Midbrain (tissue), 1 donor: ENCODE measurements at places on chromosomes 5 and 9.

- DNase-seq, result no peak
These were observed 384.2 kb downstream of the EFNA5 start for GRCh38 chr5:107286447-107287098.

GRCh38 chr9:84187090-84187489 lies 153.5 kb downstream of the SLC28A3 start:
- no peak for DNase-seq

DNA sequence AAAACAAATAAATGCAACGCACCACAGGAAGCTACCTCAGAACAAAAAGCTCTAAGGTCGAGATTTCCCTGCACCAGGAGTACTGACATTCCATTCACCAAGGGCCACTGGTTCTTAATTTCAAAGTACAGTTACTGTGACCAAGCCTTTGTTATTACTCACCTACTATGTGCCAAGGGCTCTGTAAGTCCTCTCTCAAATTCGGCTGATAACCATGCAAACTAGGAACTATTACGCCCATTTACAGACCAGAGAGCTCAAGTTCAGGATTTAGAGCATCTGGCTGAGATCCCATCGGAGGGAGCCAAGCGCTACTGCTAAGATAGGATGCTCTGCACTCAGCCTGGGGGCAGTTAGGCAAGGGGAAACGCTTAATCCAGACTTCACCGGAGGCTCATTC lies 5.6 kb downstream of the MYO10 start:
- no peak for DNase-seq

DNA sequence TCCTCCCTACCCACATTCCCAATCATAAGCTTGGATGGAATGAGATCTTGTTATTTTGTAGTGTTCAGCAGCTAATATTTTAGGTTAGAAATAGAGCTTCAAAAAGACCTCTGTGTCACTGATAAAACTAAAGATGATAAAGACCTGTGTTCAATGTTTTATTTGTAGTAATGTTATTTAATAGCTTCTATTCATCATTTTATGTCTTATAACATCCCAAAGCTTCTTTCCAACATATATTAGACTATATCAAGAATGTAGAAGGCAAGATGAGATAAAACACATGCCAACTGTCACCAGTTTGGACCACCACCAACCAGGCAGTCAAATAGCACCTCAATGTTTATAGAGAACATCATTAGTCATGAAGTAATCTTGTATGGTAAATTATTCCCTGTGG lies 409.5 kb upstream of the ITGA1 start:
- DNase-seq, result no peak

GRCh38 chr5:152811988-152812387 lies 406.9 kb upstream of the NMUR2 start:
- no peak for DNase-seq

- DNase-seq, result peak; percentile 53
These were observed 1.3 kb downstream of the PPP2R2B start for GRCh38 chr5:146877178-146877681.

GRCh38 chr9:87668222-87668621 lies 57.7 kb upstream of the CTSL start:
- no peak for DNase-seq

DNA sequence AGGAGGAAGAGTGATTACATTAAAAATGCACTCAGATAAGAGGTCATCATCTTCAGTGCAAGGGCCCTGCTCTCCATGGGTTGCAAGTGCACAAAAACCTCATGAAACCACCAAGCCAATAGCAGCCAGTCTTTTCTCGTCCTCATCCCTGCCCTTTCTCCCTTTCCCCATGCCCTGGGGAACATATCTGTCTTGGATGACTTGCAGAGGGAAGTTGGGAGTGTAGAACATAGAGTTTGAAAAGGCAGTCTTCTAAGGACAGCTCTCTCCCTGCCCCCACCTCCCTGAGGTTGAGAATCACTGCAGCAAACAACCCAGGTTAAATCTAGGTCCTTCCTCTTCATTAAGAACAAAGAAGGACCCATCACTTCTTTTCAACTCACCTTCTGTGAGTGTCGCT lies 22.0 kb downstream of the DDX31 start:
- no peak for DNase-seq

DNA sequence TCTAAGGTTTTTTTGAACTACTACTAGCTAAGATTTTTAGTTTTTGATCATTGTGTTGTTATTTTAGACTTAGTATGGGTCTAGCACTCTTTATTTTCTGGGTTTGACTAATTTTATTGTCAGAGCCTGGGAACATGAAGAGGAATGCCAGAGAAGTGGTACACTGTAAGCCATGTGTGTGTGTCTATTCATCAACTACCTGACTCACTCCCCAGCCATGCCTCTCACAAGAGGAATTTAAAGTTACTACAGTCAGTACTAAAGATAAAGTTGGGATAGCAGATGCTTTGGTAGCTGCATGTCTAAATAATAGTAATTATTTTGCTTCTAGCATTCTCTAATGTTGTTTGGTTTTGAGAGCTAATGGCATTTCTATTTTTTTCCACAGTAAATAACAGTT lies 264.8 kb downstream of the CSNK1G3 start:
- DNase-seq, result no peak

DNA sequence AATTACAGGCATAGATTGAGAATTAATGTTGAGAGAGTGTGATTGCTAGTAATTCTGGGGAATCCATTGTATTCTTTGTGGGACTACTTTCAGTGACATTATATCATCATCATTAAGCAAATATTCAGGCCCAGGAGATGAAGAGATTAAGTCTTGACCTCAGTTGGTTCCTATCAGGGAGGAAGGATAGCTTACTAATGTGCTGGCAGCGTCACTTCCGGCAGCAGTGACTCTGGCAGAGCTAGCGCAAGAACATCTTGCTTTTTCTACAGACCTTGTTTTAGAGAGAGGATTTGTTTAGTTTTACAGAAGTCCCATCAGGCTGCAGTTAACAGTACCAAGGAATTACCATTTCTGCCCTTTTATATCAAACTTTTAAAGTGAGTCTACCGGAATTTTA lies 20.3 kb downstream of the OSTF1 start:
- no peak for DNase-seq

- DNase-seq, result no peak
These were observed 25.2 kb downstream of the CYFIP2 start for GRCh38 chr5:157290981-157291711.

DNA sequence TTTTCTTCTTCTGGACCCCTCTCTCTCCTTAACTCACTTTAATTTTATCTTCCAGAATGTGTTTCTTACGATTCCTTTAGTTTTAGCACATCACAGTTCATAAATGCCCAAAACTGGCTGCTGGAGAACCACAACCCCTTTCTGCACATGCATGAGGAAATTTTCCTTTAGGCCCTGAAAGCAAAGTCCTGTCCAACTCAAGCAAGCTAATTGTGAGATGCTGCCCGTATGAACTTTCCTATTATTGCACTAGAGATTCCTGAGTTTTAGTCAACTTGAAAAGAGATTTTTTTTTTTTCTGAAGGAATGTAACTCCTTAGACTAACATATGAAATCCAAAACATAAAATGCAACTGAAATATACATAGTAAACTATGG lies 52.1 kb upstream of the DAB2 start:
- no peak for DNase-seq

DNA sequence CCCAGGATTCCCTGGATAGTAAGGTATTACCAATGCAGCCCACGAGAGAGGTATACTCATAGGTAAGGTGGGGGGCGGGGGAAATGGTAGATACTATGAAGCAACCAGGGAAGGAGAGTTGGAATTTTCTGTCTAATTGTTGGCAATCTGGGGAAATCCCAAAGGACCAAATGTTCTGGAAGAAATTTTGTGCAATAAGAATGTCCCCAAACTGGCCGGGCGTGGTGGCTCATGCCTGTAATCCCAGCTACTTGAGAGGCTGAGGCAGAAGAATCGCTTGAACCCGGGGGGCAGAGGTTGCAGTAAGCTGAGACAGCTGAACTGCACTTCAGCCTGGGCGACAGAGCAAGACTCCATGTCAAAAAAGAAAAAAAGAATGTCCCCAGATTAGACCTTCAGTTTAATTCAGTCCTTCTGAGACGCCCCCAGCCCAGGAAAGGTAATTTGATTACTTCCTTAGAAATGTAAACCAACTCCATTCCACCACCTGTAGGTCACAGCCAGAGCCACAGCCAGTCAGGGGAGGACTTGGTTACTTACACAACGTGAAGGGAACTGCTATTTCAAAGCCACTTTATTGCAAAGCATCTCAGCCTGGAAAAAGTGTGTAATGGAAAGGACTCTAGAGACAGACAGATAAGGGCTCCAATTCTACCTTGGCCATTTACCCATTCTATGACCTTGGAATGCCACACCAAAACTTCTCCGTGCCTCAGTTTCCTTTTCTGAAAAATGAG lies 50.0 kb upstream of the KLF4 start:
- no peak for DNase-seq

- DNase-seq, result no peak
These were observed 82.7 kb downstream of the NR6A1 start for GRCh38 chr9:124688238-124688904.

DNA sequence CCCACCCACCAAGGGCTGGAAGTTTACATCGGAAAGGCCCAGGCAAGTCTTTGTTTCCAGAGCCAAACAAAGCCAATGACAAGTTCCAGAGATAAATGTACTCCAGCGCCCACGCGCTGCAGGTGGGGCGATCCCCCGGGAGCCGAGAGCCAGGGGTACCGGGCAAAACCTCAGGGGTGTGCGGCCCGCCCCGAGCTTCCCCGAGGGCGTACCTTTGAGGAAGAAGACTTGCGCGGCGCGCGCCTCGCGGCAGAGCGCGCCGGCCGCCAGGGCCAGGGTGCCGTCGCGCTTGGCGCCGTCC lies 671 bp downstream of the DUSP1 start:
- no peak for DNase-seq

DNA sequence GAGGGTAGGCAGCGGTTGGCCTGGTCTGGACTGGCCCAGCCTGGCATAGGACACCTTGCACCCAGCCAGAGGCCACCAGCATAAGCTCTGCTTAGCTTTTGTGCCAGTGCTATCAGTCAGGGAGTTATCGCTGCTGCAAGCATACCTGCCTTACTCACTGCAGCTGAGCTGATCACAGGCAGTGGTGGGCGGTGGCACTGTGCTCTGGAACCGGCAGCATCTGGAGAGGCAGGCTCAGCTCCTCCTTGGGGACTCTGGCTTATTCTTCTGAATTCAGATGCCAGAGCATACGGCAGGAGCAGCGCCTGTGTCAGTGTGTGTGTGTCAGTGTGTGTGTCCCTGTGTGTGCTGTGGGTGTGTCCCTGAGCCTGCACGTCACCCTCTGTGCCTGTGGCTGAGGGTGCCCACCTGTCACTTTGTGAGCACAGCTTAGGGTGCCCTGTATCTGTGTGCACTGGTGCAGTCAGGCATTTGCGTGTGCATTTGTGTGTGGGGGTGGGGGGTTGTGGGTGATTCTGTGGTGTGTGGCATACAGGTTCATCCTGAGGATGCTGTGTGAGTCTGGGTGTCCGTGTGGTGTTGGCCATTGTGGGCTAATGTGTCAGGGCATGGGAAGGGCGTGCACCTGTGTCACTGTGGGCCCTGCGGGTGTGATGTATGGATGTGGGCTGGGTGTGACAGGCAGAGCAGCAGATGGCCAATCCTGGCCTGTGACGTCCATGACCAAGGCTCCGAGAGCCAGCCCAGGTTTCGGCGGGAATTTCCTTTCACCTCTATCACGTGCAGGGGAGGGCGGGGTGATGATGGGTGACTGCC lies 23.5 kb downstream of the LMX1B start:
- DNase-seq, result no peak

DNA sequence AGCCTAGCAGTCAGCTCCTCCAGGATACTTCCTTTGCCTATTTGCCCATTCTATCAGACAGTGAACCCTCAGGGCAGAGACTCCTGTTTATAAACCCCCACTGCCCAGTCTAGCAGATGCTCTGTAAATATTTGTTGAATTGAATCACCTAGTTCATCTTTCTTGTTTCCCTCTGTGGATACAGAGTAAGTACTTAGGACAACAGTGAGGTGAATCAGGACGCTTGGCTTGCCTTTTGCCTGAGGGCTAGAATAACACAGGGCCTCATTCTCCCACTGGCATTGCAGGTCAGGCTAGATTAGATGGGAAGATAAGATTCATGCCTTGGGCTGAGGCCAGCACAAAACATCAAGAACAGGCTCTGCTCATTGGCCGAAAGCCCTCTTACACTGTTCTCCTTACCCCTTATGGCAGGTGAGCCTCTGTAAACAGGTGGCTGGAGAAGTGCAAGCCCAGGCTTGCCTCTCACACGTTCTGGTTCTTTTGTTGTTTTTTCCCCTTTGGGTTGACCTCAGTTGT lies 22.2 kb downstream of the TNFSF8 start:
- DNase-seq, result no peak

DNA sequence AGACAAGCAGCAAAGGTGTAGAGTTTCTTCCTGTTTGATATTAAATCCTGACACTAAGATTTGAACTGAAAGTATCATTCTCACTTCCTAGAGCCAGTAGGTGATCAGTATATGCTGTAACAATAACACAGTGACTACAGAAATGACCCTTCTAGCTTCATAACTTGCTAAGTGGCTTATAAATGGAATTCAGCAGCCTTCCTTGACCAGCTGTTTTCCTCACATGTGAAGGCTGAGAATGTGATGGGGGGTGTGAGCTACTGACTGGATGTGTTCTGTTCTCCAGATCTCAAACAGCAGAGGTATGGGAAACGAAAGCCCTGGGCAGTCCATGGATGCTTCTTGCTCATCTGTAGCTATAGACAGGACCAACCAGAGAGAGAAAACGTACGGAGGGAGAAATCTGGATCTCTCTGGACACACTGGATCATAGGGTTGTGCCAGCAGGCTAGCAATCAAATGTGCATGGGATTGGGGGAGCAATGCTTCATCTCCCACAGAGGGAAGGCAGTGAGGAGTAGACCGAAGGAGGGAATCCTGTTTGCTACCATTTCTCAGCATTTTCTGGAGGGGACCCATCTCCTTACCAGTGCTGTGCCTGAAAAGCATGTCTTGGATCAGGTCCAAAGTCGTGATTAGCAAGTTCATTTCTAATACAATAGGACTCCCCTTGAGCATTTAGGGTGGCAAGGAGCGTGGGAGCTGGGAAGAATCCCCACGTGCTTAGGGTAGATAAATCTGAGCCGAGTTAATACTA lies 39.4 kb downstream of the TNFAIP8 start:
- no peak for DNase-seq

DNA sequence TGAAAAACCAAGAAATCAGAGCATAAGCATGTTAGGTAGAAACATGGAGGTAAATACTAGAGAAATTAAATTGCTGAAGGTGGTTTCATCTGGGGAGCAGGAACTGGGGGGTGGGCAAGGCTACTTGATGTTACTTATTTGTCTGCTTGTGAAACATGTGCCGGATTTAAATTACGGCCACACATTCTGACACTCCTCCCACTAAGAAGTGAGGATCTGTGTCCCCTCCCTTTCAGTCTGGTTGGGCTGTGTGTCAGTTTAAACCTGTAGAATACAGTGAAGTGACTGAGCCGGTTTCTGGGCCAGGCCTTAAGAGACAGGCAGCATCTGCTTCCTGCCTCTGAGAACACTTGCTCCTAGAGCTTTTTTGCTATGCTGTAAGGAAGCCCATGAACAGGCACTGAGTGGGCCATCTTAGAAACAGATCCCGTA lies 2.3 kb upstream of the IARS1 start:
- DNase-seq, result no peak
